Activated T-cell treated with anti-CD3 and anti-CD28 coated beads, Interleukin-2, amount 50 U/mL, for 4 hours (primary cell): ENCODE measurements at places on chromosomes 1 and 21. TPM values are rescaled to one million over a fixed set of nuclear protein-coding genes. Genes with fewer than 3 reads are reported as not detected.

GRCh38 chr1:227270554-227270953, 47.7 kb downstream of the CDC42BPA start:
- no peak for DNase-seq

- DNase-seq = no peak
Observed at GRCh38 chr21:42839271-42840231, 39.8 kb downstream of the WDR4 start.

Gene CRP
- total RNA-seq = 0.68 TPM

Gene SPRR4
- total RNA-seq = not detected

Gene AKR7A2
- total RNA-seq = 20.5 TPM
